ENCODE measurements at places on chromosomes 3 and 15.

GRCh38 chr3:172070269-172070668 is 30.9 kb downstream of the FNDC3B start:
- no peaks in the 10 kb centered on the region for H3K4me1 ChIP-seq
- H3K36me3 ChIP-seq, result no peaks in the 10 kb centered on the region
- H3K4me3 ChIP-seq, result no peak overlapping the region
- H3K27ac ChIP-seq, result no peak overlapping the region
- DNase-seq, result no peak

DNA sequence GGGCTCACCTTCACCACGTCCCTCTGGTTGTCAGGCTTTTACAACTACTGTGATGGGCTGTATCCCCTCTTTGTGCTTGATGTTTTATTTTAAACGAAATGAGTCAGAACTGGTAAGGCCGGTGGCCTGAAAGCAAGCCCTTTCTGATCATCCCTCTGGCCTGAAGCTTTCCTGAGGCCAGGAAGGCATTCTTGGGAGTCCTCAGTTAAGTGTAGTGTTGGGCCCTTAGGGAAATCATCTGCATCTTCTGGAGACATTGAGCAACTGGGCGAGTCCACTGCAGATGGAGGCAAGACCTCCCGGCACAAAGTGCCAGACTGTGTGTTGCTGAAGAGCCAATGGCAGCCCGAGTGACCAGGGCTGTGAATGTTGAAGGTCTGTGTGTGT is 33.0 kb upstream of the AMOTL2 start:
- peaks cover 3% of the 10 kb centered on the region for H3K27me3 ChIP-seq
- H3K4me3 ChIP-seq, result no peak overlapping the region

- H3K27ac ChIP-seq, result no peak overlapping the region
- H3K27me3 ChIP-seq, result no peaks in the 10 kb centered on the region
- no peaks in the 10 kb centered on the region for H3K36me3 ChIP-seq
These were observed 74.8 kb upstream of the IL12A start for GRCh38 chr3:159913712-159914414.

DNA sequence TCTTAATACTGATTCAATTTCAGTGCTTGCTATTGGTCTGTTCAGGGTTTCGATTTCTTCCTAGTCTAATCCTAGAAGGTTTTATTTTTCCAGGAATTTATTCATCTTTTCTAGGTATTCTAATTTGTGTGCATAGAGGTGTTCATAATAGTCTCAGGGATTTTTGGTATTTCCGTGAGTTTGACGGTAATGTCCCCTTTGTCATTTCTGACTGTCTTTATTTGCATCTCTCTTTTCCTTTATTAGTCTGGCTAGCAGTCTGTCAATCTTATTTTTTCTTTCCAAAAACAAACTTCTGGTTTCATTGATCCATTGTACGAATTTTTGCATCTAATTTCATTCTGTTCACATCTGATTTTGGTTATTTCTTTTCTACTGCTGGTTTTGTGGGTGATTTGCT is 35.2 kb upstream of the CD200R1L start:
- no peaks in the 10 kb centered on the region for H3K4me1 ChIP-seq
- H3K36me3 ChIP-seq, result no peaks in the 10 kb centered on the region
- DNase-seq, result no peak
- H3K27ac ChIP-seq, result no peak overlapping the region
- H3K27me3 ChIP-seq, result no peaks in the 10 kb centered on the region

GRCh38 chr3:7567160-7567559 is 706.2 kb downstream of the GRM7 start:
- H3K36me3 ChIP-seq, result no peaks in the 10 kb centered on the region
- H3K4me3 ChIP-seq, result no peak overlapping the region
- H3K27ac ChIP-seq, result no peak overlapping the region

- H3K4me1 ChIP-seq, result no peaks in the 10 kb centered on the region
- H3K27ac ChIP-seq, result no peak overlapping the region
- DNase-seq, result no peak
- no peaks in the 10 kb centered on the region for H3K36me3 ChIP-seq
- H3K27me3 ChIP-seq, result no peaks in the 10 kb centered on the region
These were observed 41.7 kb upstream of the IGF2BP2 start for GRCh38 chr3:185866555-185866954.

- H3K36me3 ChIP-seq, result no peaks in the 10 kb centered on the region
- no peak overlapping the region for H3K4me3 ChIP-seq
- no peaks in the 10 kb centered on the region for H3K4me1 ChIP-seq
- H3K27ac ChIP-seq, result no peak overlapping the region
- H3K27me3 ChIP-seq, result no peaks in the 10 kb centered on the region
- no peak for DNase-seq
These were observed 219.9 kb downstream of the NLGN1 start for GRCh38 chr3:173617490-173617889.

DNA sequence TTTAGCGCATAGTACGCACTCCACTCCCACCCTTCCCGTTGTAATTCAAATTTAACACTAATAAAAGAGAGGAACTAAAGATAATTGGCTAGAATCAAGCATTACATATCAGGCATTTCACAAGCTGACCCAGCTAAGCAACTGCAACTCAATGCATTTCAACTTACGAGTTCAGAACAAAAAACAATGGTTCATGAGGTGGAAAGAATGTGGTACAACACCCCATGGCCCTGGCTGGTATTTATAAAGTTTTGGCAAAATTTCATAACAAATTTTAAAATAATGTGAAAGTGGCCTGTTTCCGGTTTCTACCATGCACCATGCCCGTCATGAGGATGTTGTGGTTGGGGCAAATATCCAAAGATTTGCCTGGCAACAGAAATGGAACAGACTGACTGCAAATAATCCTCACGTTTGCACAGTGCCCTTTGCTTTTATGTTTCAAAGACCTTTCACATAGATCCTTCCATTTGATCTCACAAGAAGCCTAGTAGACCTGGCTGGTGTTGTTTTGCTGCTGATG is 455.3 kb upstream of the NR2F2 start:
- H3K36me3 ChIP-seq, result no peaks in the 10 kb centered on the region
- no peak for DNase-seq
- no peak overlapping the region for H3K4me3 ChIP-seq

DNA sequence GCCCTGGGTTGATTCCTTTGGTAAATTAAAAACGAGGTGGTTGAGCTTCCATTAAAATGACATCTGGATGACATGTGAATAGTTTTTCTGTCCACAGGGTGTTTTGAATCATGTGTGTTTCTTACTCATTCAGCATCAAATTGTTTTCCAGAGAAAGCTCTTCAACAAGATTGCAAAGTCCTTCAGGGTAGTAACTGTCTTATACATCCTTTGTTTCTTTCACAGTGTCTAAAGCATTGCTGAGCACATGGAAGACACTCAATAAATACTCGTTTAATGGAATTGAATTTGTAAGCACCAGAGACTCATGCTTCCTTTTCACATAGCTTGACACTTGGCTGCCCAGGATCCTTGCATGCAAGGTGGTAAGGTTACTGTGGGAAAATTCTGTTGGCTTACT is 223.1 kb upstream of the CNTN6 start:
- no peak overlapping the region for H3K27ac ChIP-seq
- DNase-seq, result no peak
- no peaks in the 10 kb centered on the region for H3K4me1 ChIP-seq
- no peaks in the 10 kb centered on the region for H3K27me3 ChIP-seq
- no peaks in the 10 kb centered on the region for H3K36me3 ChIP-seq

GRCh38 chr3:38632989-38633388 is 16.5 kb downstream of the SCN5A start:
- no peak overlapping the region for H3K27ac ChIP-seq
- H3K27me3 ChIP-seq, result no peaks in the 10 kb centered on the region
- H3K4me1 ChIP-seq, result no peaks in the 10 kb centered on the region
- DNase-seq, result no peak
- no peak overlapping the region for H3K4me3 ChIP-seq

GRCh38 chr15:70362350-70362749 is 264.6 kb upstream of the TLE3 start:
- no peak overlapping the region for H3K27ac ChIP-seq

GRCh38 chr3:157082305-157082982 is 77.5 kb downstream of the CCNL1 start:
- no peak overlapping the region for H3K27ac ChIP-seq
- H3K36me3 ChIP-seq, result no peaks in the 10 kb centered on the region
- no peaks in the 10 kb centered on the region for H3K4me1 ChIP-seq
- H3K27me3 ChIP-seq, result no peaks in the 10 kb centered on the region
- no peak overlapping the region for H3K4me3 ChIP-seq

GRCh38 chr15:60782316-60782715 is 303.4 kb upstream of the ICE2 start:
- H3K4me3 ChIP-seq, result no peak overlapping the region
- no peaks in the 10 kb centered on the region for H3K27me3 ChIP-seq
- no peaks in the 10 kb centered on the region for H3K4me1 ChIP-seq
- DNase-seq, result no peak
- H3K27ac ChIP-seq, result no peak overlapping the region

GRCh38 chr3:32493437-32494414 is 8.9 kb downstream of the CMTM6 start:
- no peak for DNase-seq
- peaks cover 4% of the 10 kb centered on the region for H3K4me1 ChIP-seq
- H3K27me3 ChIP-seq, result no peaks in the 10 kb centered on the region
- H3K27ac ChIP-seq, result no peak overlapping the region

- DNase-seq, result no peak
- no peak overlapping the region for H3K27ac ChIP-seq
- H3K4me3 ChIP-seq, result no peak overlapping the region
- H3K36me3 ChIP-seq, result no peaks in the 10 kb centered on the region
- H3K4me1 ChIP-seq, result no peaks in the 10 kb centered on the region
- no peaks in the 10 kb centered on the region for H3K27me3 ChIP-seq
These were observed 154.1 kb upstream of the GPR149 start for GRCh38 chr3:154584041-154584440.

DNA sequence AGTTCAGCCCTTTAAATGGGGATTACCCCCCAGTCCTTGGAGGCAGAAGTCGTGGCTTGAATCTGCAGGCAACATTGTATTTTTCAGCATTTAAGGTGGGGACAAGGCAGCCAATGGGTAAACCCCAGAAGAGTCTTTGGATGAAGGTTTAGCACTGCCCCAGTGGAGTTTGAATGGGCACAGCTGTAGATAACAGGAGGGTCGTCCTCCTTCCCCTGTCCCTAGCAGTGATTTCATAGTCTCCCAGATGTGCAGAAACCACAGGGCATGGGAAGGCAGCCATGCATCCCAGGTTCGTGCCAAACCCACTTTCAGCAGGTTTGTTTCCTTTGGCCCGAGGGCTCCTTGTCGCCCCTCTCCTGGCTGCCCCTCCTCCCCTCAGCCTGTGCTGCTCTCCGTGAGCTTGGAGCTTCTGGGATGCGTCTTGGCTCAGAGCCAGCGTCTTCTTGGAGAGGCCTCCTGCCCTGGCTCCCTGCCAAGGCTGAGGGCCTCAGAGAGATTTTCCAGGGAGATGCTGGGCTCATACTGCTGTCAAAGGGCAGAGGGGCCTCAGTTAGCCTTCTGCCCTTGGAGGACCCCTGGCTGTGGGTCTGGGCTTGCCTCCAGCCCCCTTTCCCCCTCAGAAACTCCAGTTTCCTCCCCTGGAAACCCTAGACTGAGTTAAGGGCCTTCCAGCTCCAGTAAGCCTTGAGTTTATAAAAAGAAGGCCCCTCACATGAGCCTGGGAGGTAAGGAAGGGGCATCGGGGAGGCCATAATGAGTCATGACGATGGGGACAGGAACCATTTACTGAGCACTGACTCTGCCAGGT is 48.9 kb upstream of the POLG start:
- H3K4me3 ChIP-seq, result no peak overlapping the region
- H3K27ac ChIP-seq, result no peak overlapping the region
- DNase-seq, result no peak

- DNase-seq, result no peak
- no peak overlapping the region for H3K4me3 ChIP-seq
- H3K27ac ChIP-seq, result no peak overlapping the region
- H3K4me1 ChIP-seq, result no peaks in the 10 kb centered on the region
These were observed 339.9 kb upstream of the KCNH8 start for GRCh38 chr3:18808429-18808828.

DNA sequence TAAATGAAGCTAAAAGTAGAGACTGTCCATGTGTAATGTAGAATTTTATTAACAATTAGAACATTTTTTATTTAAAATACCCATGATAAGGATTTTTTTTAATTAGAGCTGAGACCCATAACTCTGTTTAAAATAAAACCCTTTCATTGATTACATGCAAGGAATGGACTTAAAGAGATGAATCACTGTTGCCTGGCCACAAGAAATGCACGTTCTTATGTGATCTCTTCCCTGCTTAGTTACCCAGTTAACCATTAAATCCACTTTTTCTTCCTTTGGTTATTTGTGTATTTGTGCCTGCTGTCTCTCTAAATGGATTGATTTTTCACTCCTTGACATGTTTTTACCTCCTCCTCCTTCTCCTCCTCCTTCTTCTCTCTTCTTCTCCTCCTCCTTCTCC is 83.3 kb upstream of the SLITRK3 start:
- no peak for DNase-seq
- no peak overlapping the region for H3K4me3 ChIP-seq
- no peaks in the 10 kb centered on the region for H3K4me1 ChIP-seq
- no peak overlapping the region for H3K27ac ChIP-seq
- H3K36me3 ChIP-seq, result no peaks in the 10 kb centered on the region

GRCh38 chr3:168989396-168989795 is 674.1 kb downstream of the MECOM start:
- no peaks in the 10 kb centered on the region for H3K36me3 ChIP-seq
- no peak for DNase-seq
- H3K27me3 ChIP-seq, result no peaks in the 10 kb centered on the region
- H3K4me3 ChIP-seq, result no peak overlapping the region
- no peak overlapping the region for H3K27ac ChIP-seq

- no peak overlapping the region for H3K27ac ChIP-seq
- no peaks in the 10 kb centered on the region for H3K27me3 ChIP-seq
- H3K4me1 ChIP-seq, result no peaks in the 10 kb centered on the region
- DNase-seq, result no peak
These were observed 27.8 kb downstream of the STAC start for GRCh38 chr3:36408146-36408545.

- no peaks in the 10 kb centered on the region for H3K4me1 ChIP-seq
- no peaks in the 10 kb centered on the region for H3K27me3 ChIP-seq
- no peak overlapping the region for H3K27ac ChIP-seq
- no peak overlapping the region for H3K4me3 ChIP-seq
These were observed 447.8 kb upstream of the THBS1 start for GRCh38 chr15:39132954-39133600.

DNA sequence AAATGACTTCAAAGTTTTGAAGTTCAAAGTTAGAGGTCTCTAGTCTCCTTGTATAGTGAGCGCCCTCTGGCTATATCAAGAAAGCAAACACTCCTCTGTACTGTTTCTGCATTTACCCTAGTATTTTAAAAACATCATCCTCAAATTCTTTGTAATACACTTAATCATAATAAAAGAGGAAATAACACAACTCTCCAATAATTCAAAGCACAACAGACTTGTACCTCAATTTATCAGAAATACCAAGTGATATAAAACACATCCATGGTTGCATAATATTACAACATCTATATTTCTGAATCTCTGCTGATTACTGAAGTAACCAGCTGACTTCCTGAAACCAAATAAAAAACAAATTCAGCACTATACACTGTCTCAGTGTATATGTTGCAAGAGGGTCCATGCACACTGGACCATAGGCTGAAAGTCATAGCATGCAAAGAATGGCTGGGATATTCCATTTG is 12.5 kb downstream of the PLOD2 start:
- no peaks in the 10 kb centered on the region for H3K36me3 ChIP-seq
- H3K27ac ChIP-seq, result no peak overlapping the region
- DNase-seq, result no peak

- H3K27me3 ChIP-seq, result no peaks in the 10 kb centered on the region
- H3K4me3 ChIP-seq, result no peak overlapping the region
- no peak for DNase-seq
These were observed 44.9 kb upstream of the TMC3 start for GRCh38 chr15:81418891-81419290.
